Posterior cingulate gyrus (tissue), 11 donors: ENCODE measurements at places on chromosomes 2 and 18.
A peak's percentile ranks its signal among the peaks of the same experiment; 100 is the strongest.

GRCh38 chr2:150267651-150268415, 219.6 kb downstream of the RND3 start:
- DNase-seq, result no peak

- DNase-seq, result no peak
Observed at GRCh38 chr2:10161961-10162441, 39.5 kb downstream of the RRM2 start.

GRCh38 chr2:209348433-209348832, 75.4 kb upstream of the MAP2 start:
- DNase-seq, result no peak

DNA sequence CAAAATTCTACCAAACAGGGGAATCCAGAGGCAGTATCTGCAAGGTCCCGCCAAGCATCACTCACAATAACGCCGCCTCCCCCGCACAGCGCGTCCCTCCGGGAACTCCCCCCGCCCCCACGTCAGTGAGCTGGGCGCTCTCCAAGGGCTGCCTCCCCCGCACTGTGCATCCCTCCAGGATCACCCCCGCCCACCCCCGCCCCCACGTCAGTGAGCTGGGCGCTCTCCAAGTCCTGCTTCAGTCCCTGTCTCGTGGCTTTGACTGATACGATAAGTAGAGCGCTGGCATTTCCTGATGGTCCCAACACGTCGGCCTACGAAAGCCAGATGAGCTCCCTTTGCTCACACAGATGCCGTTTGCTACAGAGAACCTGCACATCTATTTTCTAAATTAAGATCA, 130.7 kb upstream of the TPO start:
- no peak for DNase-seq

- DNase-seq, result no peak
Observed at GRCh38 chr2:160952464-160953254, 207.6 kb upstream of the TANK start.

DNA sequence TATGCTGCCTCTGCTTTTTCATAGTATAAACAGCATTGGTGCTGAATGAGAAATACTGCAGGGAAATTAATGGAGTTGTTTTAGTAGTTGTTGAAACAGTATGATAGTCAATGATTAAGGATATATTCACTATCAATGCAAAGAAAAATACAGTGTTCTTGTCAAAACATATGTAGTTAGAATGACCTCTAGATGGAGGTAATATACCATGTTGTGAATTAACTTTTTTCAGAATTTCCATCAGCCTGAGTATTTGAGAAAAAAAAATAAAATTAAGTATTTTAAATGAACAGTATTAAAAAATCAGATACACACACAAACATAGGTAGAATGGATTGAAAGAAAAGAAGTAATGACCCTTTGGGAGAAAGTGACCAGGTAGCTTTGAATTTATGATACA, 59.5 kb downstream of the RMDN2 start:
- no peak for DNase-seq

DNA sequence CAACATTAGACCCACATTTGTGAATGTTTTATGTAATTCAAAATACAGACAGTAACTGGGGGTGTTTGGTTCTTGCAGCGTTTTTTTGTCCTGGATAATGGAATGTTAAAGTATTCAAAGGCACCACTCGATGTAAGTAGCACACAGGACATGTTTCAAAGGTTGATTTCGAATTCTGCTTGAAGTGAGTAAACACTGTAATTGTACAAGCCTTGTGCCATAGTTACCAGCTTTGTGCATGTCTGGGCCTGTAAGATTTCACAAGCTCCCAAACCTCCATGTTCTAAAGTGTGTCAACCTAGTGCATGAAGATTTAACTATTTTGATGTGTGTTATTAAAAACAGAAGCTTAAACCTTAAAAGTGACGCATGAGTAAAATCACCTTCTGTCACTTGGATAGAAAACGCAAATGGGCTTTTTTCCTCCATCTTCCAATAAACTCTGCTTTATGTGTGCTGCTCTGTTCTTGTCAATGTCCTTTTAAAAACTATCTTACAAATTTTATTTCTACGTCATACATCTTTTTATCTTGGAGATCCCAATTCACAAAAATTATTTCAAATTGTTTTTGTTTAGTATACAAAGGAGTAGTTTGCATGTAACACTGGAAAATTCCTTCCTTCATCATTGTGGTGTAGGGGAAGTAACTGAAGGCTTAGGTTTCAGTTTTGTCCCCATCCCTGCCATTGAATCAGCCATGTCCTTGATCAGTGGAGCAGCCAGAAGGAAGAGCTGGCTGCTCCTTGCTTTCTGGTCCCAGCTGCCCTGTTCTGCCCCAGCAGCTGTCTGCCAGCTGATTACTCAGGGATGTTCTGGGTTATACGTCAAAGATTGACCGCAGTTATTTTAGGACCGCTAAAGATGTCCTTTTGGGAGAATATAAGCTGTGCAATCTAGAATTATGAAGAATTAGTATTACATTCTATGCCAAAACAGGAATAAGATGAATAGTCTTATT, 119.2 kb downstream of the PRKRA start:
- no peak for DNase-seq

GRCh38 chr2:134207589-134208209, 46.2 kb upstream of the MGAT5 start:
- peak; percentile 43 for DNase-seq

GRCh38 chr18:23384778-23385736, 68.0 kb upstream of the RIOK3 start:
- DNase-seq, result no peak

GRCh38 chr2:174331595-174332216, 3.0 kb upstream of the SP9 start:
- no peak for DNase-seq

- no peak for DNase-seq
Observed at GRCh38 chr18:8635087-8635486, 25.9 kb downstream of the RAB12 start.

DNA sequence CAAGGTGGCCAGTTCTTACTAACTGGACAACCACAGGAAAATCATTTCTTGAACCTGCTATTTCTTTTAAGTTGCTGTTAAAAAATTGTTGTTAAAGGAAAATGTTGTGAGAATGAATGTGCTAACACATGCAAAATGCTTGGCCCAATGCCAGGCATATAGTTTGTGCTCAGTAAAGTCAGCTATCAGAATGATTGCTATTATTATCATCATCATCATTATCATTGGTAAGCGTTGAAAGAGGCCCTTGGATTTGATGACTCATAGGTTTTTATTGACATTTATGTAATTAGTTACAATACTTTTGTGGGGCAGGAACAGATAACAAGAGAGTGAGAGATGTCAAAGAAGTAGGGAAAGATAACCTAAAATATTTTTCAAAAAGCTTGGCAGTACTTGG, 394.2 kb upstream of the ZEB2 start:
- no peak for DNase-seq

- no peak for DNase-seq
Observed at GRCh38 chr2:209726311-209726710, 45.3 kb upstream of the UNC80 start.

- DNase-seq, result no peak
Observed at GRCh38 chr2:214482728-214483127, 71.9 kb downstream of the VWC2L start.

- no peak for DNase-seq
Observed at GRCh38 chr2:159508140-159508539, 108.2 kb downstream of the BAZ2B start.

- no peak for DNase-seq
Observed at GRCh38 chr18:62938006-62938405, 222.7 kb downstream of the PHLPP1 start.

DNA sequence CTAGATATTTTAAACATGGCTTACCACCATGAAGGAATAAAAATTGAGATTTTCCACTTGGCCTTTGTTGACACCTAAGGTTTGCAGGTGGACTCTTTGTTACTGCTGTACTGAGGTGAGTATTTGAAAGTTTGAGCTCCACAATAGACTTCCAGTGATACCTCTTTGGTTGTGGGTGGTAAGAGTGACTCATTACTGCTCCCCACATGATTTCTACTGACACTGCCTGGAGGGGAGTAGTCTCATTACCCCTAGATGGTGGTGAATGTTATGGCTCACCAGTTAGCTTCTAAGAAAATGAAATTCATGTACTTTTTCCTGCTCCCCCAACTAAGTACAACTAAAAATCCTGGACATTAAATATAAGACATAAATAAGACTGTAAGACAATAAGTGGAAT, 1183.1 kb upstream of the TMEFF2 start:
- no peak for DNase-seq

DNA sequence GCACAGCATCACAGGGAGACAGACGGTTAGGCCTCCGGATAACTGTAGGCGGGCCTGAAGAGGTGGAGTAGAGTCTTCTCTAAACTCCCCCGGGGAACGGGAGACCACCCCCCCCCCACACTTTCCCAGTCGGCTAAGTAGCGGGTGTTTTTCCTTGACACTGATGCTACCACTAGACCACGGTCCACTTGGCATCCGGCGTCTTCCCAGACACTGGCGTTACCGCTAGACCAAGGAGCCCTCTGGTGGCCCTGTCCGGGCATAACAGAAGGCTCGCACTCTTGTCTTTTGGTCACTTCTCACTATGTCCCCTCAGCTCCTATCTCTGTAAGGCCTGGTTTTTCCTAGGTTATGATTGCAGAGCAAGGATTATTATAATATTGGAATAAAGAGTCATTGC, 25.7 kb upstream of the NCL start:
- peak; percentile 73 for DNase-seq

DNA sequence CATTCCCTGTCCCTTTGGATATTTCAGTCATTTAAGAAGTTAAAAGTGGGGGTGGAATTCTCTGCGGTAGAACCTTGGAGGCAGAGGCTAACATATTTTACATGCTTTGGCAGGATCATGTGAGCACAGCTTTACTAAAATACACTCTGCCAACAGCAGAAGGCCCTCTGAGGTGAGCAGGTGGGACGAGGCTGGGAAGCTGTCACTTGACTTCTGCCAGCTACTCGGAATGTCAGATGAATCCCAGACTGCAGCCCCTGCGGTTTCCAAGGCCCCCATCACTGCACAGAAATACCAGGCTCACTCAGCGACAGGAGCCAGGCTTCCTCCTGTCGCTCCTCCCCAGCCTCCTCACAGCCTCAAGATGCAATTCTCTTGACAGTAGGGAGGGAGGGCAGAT, 220.9 kb upstream of the REV1 start:
- DNase-seq, result no peak

- DNase-seq, result no peak
Observed at GRCh38 chr2:50856016-50856541, 175.9 kb downstream of the NRXN1 start.

GRCh38 chr2:76000425-76000824, 289.7 kb upstream of the GCFC2 start:
- DNase-seq, result no peak

DNA sequence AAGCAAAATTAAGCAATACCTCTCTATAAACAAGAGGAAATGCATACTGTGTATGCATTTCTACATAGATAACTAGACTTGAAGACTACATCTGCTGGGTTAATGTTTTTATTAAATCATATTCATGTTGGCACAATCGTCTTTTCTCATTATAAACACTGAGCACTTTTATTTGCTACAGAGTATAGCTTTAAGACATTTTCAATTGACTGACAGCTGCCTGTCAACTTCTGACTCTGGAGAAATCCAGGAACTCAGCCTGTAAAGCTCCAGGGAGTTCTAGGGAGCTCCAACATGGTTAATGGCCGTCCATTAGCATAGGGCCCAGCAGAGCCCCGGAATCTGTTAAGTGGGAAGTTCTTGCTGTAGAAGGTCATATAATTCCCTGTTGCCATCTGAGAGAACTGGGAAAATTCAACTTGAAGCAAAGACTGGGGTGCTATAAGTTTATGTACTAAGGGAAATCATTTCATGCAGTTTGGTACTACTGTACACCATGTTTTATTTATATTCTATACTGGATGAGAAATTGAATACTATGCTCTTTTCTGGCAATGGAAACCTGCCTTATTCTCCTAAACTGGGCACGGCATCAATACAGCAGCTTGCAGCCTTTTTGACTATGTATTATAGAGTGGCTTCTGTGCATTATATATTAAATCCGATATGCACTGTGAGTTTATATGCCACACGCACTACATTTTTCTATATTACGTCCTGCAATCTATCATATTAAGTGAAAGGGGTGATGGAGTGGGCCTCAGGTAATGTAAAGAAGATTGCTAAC, 243.5 kb upstream of the ZNF521 start:
- DNase-seq, result no peak

DNA sequence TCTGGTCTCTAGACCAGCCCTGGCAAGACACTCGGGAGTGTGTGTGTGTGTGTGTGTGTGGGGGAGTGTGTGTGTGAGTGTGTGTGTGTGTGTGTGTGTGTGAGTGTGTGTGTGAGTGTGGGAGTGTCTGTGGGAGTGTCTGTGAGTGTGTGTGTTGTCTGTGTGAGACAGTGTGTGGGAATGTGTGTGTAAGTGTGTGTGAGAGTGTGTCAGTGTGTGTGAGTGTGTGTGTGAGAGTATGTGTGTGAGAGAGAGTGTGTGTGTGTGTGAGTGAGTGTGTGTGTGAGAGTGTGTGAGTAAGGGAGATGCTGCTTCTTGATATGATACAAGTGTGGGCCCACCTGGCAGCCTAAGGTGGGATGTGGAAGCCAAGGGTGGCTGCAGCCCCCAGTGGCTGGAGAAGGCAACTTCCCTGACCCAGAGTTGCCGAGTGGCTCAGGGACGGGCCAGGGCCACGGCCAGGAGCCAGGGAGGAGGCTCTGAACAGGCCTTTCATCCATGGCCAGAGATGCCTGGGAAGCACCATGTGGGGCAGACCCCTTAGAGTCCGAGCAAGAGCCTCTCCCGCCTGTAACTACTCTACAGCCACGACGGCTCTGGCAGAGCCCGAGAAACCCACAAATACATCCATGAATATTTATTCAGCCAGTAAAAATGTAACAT, 159.3 kb upstream of the MYCN start:
- DNase-seq, result no peak

DNA sequence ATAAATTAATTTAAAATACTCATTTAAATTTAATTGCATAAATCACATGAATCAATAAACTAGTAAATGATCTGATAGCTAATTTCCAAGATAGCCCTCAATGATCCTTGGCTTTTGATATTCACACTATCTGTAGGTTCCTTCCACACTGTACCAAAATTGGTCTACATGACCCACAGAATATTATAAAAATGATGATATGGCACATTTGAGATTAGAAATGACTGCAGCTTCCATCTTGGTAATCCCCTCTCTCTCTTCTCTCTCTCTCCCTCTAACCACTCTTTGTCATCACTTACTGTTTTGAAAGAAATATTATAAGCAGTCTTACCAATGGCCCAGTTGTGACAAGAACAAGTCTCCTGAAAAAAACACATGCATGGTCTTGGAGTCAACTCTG, 394.8 kb downstream of the LRRTM4 start:
- DNase-seq, result no peak

DNA sequence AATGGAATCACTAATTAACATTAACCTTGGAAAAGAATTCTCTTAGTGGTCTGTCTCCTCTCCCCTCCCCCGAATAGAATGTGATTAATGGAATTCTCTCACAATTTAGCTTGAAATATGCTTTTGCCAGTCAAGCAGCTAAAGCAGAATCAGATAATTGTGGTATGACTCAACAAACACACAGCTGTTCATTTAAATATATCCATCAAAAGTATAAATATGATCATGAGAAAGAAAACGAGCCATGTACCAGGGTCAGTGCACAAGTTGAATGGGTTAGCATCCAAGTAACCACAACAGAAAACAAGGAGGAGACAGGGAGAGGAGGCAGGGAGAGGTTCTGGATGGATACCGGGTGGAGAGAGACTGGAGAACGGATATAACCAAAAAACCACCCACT, 66.9 kb downstream of the ACVR1 start:
- no peak for DNase-seq
